ENCODE measurements at places on chromosomes 5 and 9.

DNA sequence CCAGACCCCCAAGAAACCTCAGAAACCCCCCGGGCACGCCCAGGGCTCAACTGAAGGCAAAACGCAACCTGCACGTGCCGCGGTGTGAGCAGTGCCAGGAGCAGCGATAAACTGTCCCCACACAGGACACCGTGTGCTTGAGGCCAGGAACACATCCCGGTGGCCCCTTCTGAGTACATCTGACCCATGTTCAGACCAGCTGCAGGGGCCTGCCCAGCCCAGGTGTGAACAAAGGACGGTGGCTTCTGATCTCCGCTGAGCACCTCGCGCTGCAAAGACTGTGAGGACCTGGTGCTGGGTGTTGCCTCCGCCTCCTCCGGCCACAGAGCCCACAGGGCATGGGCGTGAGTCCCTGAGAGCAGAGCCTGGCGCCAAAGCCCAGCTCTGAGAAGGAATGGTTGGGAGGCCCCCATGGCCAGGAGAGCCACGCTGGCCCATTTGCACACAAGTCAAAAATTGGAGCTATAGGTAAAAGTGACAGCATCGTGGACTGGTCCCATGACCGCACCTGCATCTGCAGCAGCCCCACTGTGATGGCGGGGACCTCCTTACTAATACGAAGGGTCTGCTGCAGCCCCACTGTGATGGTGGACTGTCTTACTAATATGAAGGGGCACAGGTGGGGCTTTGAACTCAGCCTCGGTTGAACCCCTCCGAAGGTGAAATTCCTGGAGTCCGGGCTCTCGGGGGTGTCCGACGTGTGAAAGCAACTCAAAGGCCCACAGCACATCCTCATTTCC lies 31.5 kb downstream of the NDUFS6 start:
- no peak for DNase-seq

GRCh38 chr5:5738797-5739489 lies 316.5 kb downstream of the ICE1 start:
- DNase-seq: no peak

DNA sequence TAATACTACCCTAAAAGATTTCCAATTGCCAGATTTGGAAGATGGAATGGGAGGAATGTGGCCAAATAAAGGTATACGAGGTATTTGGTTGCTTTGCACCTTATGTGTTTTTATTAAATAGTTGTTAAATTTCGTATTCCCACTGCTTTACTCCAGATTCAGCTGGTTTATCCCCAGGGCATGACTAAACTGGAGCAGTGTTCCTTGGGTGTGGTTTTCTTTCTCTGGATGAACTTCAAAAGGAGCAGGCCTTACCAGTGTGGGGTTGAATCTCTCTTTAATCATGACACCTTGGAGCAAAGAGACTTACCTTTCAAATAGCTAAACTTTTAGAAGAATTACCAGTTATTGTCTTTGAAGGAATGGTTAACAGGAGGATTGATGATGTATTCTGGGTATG lies 121.7 kb upstream of the BNC2 start:
- DNase-seq: no peak

DNA sequence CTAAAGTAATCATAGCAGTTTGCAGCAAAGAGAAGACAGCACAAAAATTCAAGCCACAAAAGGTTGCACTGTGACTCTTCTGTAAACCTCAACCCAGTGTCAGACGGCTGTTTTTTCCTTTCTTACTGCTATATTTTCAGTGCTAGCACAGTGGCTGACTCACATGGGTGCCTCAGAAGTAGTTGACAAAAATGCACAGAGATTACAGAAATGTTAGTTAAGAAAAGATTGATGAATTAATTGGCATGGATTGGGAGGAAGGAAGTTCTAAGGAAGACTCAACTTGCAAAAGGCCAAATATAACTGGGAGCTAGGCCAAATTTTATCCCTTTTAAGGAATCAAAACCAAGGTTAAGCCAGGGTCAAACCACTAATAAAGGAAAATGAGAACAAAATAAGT lies 43.7 kb upstream of the ITGA1 start:
- peak; percentile 50 for DNase-seq

DNA sequence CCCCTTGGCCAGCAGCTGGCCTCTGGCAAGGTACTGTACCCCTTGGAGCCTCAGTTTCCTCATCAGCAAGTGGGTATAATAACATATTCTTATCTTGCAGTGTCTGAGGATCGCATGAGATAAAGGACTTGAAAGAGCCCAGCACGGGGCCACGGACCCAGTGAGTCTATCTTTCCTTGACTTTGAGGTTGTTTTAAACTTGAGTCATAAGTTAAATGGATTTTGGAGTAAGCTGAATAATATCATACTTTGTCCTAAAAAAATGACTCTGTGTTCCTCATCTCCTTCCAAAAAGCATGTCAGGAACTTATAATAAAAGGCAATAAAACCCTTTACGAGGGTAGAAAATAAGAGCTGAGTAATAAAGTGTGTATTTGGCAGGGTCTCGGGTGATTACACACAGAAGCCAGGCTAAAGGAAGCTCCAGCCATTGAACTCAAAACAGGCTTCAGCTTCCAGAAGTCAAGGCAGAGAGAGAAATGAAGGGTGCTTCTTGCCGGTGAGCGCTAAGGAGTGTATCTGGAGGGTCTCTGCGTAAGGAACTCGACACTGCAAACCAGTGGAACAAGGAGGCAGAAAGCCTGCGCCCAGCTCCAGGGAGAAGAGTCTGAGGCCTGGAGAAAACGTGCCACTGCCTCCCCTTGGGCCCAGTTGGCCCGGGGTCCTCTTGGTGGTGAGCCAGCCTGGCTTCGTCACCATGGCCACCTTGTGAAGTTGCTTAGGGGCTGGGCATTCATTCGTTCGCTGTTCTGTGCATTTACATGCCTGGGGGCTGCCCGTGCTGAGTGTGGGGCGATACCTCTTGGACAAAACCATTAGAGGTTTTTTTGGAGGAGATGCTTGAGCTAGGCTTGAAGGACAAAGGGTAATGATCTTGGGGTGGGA lies 72.4 kb upstream of the PHYKPL start:
- DNase-seq: no peak

GRCh38 chr9:115758441-115758840 lies 395.1 kb upstream of the PAPPA start:
- no peak for DNase-seq

DNA sequence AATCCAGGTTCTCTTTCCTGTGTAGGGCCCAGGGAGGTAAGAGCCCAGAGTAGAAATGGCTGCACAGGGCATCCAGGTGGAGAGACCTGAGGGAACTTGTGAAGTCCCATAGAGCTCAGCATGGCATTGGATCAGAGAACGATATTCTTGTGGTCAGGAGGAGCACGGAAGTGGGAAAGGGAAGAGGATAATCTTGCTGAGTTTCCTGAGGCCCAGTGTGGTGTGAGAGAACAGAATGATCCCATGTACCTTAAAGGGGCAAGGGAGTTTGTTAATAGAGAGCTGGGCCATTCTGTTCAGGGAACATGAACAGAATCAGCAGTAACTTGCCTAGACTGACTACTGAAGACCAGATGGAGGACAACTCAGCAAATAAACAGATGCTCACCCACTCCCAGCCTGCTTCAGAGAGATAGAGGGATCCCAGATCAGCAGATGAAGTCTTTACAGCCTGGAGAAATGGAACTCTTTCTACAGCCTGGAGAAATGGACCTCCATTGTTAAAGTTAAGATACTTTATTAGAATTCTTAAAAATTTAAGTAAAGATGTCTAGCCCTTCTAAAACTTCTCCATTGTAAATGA lies 119.7 kb upstream of the ELL2 start:
- DNase-seq: peak; percentile 28

- DNase-seq: no peak
Observed at GRCh38 chr9:129309041-129309430, 131.0 kb upstream of the IER5L start.

Measured in foreskin fibroblast (primary cell).